ENCODE measurements at places on chromosomes 12 and 14.

DNA sequence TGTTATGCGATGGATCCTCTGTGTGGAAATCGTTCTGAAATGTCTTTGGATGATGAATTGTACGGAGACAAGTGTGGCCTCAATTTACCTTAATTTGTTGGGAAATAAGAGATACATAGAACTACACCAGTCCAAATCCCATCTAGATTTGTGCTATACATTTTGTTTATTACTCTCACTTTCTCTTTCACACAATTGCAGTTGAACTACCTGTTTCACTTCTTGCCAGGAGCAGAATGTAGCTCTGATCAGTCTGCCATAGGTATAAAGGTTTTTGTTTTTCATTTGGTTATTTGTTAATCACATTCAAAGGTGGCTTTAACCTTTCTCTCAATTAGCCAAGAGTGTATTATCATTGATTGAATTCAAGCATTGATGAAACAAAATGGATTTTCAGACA lies 268.2 kb downstream of the SNAPC1 start:
- no peak for DNase-seq

DNA sequence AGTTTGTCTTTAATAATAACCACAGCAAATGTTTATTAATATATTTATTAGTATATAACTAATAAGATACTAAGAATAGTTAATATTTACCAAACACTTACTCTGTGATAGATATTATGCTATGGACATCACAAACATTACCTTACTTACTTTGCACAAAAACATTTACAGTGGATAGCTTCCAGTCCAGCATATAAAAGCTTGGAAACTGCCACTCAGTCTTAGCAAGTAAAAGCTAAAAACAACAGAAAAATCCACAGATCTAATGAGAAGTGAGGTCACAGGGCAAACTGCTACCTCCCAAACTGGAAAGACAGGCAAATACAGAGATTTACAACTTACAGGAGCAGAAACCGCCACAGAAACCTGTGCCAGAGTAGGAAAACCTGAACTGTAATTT lies 99.8 kb downstream of the METTL25 start:
- DNase-seq, result no peak

- no peak for DNase-seq
Observed at GRCh38 chr14:102075155-102075554, 11.7 kb downstream of the HSP90AA1 start.

- no peak for DNase-seq
Observed at GRCh38 chr14:106455026-106455425, 928.6 kb downstream of the TMEM121 start.

DNA sequence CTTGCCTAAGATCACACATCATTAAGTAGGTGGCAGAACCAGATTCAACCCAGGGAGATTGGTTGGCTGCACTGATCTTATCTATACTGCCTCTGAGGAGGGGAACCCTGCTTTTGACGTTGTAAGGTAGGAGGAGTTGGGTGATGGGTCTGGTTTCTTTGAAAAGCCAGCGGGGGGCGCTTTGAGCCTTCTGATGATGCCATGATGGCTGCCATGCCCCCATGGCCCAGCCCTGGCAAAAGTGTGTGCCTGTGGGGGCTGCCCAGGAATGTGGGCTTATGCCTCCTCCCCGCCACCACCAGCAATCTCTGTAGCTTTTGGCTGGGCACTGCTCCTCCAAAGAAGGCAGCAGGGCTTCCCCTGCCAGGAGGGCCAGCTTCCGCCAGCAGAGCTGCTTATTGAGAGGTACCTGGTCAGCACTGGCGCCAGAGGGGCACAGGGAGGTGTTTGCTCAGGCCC lies 224.3 kb downstream of the SLC41A2 start:
- no peak for DNase-seq
